Activated T-helper 1 cell treated with anti-CD3 and anti-CD28 coated beads, Interleukin-2, amount 50 U/mL, for 16 hours (primary cell): ENCODE measurements at places on chromosomes 3 and 15.

GRCh38 chr3:44021651-44022594, 219.8 kb upstream of the TOPAZ1 start:
- DNase-seq: no peak

DNA sequence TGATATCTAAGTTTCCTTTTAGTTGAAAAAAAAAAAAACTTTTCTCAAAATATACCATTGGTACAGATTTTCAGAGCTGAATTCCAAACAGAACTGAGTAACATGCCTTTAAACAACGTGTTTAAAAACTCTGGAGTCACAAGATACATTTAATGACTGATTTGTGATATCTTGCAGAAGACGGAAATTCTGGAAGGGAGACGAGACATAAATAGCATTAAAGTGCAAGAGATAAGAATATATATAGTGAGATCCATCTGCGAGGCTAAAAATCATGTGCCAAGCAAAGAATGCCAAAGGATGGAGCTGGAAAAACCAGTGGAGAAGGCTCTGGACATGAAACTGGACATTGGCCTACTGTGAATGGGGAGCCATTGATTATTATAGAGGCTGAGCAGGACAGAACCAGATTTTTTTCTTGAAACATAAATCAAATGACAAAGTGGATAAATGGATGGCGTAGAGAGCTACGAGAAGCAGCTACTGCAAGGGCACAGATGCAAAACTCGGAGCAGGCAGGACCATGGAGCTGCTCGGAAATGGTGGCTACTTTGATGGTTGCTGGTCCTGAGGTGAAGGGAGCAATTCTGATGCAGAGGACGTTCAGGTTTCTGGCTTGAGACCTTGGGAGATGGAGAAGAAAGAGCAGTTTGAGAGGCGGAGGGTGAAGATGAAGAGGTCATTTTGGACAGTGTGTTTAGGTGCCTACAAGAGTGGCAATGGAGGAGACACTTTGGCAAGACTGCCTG, 88.8 kb downstream of the CPN2 start:
- no peak for DNase-seq

- DNase-seq: no peak
These were observed 287.3 kb downstream of the XXYLT1 start for GRCh38 chr3:194983620-194984019.

DNA sequence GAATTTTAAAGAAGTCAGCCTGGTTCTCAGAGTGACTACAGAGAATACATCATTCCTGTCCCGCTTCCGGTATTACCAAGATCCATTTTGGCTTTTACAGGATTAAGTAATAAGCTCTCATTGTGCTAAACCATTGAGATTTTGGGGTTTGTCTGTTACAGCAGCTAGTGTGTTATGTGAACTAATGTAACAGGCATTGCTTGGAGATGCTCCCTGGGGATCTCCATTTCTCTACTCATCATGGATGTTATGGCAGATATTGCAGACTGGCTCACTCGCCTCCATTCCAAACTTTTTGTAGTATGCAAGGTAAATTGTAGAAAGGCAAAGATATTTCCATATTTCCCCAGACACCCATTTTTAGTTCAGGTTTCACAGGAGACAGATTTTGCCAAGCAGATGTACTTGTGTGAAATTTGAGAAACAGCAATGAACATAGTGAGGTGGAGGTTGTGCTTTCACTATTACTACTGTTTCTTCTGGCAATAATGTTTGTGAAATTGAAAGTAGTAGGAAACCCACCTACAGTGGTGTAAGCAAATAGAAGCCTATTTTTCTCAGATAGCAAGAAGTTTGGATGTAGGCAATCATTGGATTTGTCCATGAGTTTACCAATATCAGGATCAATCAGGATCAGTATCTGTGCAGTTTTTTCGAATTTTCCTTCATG, 177.1 kb upstream of the GALNT15 start:
- DNase-seq: no peak

DNA sequence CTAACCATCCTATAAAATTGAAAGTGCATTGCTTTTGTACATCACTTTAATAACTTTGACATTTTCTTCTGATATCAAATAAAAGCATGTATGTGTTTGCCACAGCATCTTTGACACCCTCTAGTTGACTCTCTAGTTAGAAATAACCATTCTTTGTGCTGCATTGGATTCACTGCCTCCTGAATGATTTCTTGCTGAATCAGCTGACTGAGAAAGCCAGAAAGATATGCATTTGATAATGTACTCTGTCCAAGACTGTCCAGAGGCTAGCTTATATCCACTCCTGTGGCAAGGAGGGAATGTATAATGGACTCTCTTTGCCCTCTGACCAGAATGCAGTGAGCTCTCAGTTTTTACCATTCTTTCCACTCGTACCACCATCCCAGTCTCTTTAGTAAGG, 6.2 kb downstream of the RAB11A start:
- DNase-seq: no peak

DNA sequence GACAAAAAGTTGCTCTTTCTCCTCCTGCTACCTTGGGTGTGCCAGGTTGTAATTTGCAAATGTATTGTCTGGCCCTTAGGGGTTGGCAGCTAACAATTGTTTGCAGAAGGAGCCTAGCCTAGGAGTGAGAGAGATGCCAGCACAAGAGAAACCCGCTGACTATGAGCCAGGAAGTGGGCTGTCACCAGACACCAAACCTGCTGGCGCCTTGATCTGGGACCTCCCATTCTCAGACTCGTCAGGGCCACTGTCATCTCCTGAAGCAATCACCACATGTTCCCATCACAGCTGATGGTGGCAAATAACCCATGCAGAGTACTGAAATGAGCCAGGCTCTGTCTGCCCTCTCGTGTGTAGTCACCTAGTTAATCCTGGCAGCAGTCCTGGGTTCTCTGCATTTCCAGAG, 406.4 kb upstream of the NPAP1 start:
- no peak for DNase-seq

DNA sequence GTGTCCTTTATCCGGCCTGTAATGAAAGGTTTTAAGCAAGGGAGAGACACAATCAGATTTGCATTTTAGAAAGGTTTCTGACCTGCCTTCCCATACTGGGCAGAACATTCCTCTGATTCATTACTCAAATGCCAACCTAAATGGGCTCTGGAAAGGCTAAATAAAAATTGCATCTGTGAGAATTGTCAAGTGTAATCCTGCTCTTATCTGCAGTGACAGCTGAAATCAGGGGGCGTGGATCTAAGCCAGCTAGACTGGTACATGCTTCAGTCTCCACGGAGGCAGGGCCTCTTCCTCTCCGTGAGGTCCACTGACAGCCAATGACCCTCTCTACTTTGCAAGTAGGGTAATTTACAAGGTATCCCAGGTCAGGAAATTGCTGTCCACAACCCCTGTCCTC, 32.5 kb upstream of the MINAR1 start:
- DNase-seq: no peak

- DNase-seq: no peak
These were observed 29.6 kb downstream of the FAN1 start for GRCh38 chr15:30933293-30933692.

DNA sequence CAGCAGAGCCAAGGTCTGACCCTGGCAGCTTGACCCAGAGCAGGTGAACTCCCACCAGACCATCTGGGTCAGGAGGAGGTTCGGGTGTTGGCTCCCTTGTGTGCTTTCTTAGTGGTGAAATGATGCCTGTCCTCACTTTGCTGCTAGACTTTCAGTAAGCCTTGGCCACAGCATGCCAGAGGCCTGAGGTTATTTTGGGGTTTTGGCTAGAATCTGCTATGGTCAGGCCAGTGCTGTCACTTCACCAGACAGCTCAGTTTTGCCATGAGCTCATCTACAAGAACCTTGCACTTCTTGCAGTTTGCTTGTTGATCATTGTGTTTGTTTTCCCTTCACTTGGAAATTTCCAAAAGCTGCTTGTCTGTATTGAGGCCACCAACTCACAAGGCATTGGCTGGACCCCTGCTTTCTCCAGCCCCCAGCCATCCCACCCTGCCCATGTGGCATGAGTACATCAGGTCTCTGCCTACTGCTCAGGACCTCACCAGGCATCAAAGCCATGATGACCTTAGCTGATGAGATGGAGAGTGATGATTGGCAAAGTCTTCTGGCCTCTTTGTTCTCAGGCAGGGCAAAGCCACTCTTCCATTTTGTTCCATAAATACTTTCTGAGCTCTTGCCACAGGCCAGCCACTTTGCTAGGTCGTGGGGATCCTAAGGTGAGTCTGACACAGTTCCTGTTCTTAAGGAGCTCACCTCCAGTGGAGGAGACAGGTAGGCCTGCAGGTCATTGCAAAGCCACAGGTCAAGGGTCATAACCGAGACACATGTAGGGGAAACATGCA, 122.6 kb downstream of the ARNT2 start:
- DNase-seq: no peak

GRCh38 chr15:91624353-91624968, 229.0 kb upstream of the SLCO3A1 start:
- DNase-seq: no peak

- DNase-seq: no peak
These were observed 436.1 kb downstream of the CHL1 start for GRCh38 chr3:632571-633170.

- DNase-seq: no peak
These were observed 150.5 kb downstream of the NTRK3 start for GRCh38 chr15:88106074-88106473.

DNA sequence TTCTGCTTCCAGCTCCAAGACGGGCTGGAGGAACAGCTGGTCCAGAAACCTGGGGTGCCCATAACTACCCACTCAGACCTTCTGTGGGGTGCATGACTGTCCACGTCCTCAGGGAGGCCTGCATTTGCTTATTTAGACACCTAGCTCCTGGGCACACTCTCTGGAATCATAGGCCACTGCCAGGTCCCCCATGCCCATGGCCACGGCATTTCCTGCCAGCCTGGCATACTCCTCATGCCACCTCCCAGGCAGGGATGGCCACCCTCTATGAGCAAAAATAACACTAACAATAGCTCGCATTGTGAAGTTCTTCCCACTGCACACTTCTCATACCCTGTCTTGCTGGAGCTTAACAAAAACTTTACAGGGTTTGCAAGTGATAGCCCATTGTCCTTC, 166.9 kb upstream of the TPM1 start:
- no peak for DNase-seq

DNA sequence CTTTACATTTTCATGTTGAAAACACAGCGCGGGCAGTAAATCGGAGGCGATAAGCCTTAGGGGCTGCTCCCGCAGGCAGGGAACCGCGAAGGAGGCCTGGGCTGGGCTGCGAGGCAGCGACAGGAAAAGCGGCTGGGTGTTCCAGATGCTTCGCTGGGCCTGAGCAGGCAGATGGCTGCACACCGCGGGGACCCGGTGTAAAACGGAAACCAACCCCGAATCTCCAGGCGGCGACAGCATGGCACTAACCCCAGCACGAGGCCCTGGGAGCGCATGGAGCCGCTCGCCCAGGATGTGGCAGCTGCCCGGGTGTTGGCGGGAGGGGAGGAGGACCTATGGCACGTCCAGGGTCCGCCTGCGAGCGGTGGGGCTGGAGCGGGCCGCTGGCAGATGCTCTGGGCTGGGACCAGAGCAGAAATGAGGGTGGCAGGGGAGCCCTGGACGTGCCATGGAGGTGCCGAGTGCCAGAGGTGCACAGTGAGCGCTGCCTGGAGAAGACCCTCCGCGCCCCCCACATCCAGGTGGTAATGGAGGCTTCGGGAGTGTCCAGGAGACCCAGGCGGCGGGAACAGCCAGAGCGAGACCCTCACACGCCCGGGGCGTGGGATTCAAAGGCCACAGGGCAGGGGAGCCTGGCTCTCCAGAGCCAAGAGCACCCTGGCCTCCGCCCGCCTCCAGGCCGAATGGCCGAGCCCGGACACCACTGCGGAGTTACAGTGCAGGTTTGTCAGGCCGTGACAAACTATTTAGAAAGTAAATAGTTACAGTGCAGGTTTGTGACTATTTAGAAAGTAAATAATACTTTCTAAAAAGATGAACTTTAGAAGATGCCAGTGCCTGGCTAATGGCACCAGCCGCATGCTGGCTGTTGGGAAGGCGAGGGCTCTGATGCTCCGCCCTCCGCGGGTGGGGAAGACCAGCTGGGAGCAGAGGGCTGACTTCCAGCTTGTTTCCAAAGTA, 293.6 kb downstream of the OCA2 start:
- no peak for DNase-seq

- no peak for DNase-seq
These were observed 49.1 kb upstream of the IQSEC1 start for GRCh38 chr3:13122081-13123012.

DNA sequence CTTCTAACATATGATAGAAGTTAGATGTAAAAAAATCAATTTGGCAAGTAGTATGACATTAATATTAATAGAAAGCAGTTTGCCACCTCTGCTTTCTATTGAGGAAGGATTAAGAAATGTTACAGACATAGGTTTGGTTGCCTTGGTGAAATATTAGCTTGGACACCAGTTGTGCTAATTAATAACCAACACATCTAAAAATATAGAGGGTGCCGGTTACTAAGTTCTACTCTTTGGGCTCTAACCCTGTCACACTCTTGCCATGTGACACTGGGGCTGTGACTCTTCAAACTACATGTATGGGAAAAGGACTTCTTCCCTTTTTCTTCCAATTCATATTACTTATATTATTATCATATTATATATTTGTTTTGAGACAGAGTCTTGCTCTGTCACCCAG, 64.4 kb downstream of the TRIM71 start:
- DNase-seq: no peak

DNA sequence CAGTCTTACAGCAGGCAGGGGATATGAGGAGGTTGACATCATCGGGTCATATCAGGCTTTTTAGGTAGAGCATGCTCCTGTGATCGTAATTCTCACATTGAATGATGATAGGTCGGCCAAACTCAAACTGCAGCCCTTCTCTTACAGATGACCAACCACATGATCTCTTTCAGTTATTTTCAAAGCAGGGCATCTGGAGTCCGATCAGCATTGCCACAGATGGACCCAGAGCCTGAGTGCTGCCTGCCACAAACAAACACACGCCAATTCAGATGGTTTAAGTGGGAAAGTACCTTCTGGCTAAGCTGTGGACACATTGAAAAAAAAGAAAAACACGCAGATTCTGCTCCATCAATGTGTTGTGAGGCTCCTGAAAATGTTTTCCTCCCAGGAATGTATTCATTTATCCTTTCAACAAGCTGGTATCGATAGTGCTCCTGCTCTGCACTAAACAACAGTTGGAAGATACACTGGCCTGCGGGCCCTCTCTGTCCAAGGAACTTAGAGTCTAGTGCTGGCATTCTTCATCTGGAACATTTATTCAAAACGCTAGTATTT, 31.2 kb downstream of the ARPP21 start:
- no peak for DNase-seq

- DNase-seq: no peak
These were observed 62.5 kb downstream of the MYO5A start for GRCh38 chr15:52466134-52466701.

DNA sequence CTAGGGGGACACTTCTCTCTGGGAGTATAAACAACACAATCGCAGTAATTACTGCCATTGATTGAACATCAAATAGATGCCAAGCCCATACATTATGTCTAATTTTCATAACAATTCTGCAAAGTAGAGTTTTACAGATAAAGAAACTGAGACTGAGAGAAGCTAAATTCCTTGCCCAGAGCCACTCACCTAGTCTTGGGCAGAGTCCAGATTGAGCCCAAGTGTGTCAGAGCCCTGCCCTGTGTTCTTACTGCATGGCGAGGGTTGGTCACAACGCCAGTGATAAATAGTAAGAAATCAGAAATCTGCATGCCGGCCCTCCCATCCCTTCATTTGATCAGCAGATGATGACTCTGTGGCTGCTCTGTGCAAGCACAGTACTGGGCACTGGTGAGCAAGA, 106.3 kb downstream of the C3orf70 start:
- no peak for DNase-seq

- DNase-seq: no peak
These were observed 32.1 kb downstream of the ILDR1 start for GRCh38 chr3:121989943-121990342.
